ENCODE measurements at places on chromosomes 12 and 14.

DNA sequence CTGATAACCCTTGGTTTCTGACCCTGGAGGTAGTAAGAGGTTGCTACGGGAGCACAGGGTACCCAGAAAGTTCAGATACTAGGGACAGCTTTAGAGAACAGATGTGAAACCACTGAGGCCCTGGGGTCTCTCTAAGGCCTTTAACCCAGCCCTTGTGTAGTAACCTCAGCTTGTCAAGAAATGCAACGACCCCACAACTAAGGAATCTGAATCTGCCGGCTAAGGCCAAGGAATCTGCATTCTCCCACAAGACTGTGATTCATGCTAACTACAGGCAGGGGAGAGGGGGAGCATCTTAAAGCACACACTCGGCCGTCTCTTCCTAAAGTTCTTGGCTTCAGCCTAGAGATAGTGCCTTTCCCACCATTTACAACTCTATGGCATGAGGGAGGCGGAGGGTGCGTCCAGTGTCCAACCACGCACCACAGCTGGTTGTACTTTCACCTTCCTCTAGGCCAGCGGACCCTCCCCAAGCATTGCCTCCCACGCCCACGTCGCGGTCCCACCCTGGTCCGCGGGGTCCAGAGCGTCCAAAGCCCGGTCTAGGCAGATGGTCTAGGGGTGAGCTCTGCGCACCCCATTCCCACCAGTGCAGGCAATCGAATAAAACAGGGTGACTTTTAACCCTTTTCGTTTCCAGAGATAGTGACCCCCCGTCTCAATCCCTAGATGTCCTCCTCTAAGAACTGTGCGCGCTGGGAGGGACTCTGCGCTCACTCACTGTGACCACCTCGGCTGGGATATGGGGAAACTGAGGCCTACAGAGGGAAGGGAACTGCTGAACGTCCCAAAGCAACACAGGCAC, 735 bp upstream of the VASH1 start:
- no peak for DNase-seq

- no peak for DNase-seq
Measured at GRCh38 chr12:4331221-4331620, 10.2 kb downstream of the TIGAR start.

GRCh38 chr14:96100161-96101064, 61.3 kb downstream of the C14orf132 start:
- peak; percentile 82 for DNase-seq

GRCh38 chr14:85263916-85264675, 265.8 kb upstream of the FLRT2 start:
- DNase-seq, result no peak

DNA sequence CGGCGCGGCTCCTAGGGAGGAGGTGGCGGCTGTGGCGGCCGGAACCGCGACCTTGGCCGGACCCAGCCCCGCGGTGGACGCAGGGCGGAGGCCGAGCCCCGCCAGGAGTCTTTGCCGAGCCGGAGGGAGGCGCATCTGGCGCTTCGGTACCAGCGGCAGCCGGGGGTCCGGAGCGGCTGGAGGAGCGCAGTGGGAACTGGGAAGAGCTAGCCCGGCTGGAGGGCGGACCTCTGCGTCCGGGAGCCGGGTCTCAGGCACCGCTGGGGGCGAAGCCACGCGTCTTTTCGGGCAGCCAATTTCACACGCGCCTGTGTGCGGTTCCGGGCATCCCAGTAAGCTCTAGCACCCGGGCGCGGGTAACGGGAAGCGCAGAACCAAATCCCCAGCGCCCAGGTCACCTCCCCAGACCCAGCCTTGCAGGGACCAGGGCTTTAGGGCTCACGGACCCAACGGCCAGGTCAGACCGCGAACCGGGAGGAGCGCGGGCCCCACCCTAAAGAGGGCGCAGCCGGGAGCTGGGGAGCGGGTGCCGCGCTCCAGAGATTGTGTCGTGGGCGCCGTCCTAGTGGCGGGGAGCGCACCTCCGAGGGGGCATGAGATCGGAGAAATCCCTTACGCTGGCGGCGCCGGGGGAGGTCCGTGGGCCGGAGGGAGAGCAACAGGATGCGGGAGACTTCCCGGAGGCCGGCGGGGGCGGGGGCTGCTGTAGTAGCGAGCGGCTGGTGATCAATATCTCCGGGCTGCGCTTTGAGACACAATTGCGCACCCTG, 89.4 kb downstream of the GALNT8 start:
- DNase-seq, result no peak

- DNase-seq, result no peak
Measured at GRCh38 chr14:54867011-54867410, 35.6 kb downstream of the GCH1 start.

- DNase-seq, result no peak
Measured at GRCh38 chr12:119649202-119649808, 18.6 kb upstream of the PRKAB1 start.

GRCh38 chr12:107402041-107403022, 283.3 kb upstream of the PWP1 start:
- peak; percentile 76 for DNase-seq

DNA sequence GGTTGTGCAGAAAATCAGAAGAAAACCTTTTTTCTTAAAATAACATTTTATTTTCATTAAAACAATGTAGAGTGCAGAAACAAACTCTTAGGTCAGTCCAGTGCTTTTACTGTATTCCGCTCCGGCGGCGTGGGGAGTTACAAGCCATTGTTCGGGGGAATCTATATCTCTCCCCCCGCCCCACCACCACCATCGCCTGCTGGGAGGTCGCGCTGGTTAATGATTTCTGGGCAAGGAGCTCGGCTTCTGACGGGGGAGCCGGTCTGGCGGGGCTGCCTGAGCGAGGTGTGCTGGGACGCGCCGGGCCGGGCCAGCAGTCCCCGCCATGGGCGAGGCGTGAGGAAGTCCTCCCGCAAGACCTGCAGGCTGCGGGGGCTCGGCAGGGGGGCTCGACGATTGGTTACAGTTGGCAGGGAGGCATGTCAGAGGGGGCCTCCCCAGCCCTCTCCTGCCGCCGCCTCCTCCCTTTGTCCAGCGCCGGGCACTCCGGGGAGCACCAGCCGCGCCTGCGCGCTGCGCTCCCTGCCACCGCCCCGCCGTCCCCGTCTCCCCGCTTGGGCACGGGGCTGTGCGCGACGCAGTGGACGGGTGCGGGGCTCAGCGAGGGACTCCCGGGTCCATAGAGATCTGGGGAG, 1.0 kb upstream of the DUSP6 start:
- peak; percentile 86 for DNase-seq

GRCh38 chr12:124493809-124494750, 73.3 kb downstream of the NCOR2 start:
- DNase-seq, result no peak

- no peak for DNase-seq
Measured at GRCh38 chr12:9221483-9221882, 13.3 kb upstream of the PZP start.

DNA sequence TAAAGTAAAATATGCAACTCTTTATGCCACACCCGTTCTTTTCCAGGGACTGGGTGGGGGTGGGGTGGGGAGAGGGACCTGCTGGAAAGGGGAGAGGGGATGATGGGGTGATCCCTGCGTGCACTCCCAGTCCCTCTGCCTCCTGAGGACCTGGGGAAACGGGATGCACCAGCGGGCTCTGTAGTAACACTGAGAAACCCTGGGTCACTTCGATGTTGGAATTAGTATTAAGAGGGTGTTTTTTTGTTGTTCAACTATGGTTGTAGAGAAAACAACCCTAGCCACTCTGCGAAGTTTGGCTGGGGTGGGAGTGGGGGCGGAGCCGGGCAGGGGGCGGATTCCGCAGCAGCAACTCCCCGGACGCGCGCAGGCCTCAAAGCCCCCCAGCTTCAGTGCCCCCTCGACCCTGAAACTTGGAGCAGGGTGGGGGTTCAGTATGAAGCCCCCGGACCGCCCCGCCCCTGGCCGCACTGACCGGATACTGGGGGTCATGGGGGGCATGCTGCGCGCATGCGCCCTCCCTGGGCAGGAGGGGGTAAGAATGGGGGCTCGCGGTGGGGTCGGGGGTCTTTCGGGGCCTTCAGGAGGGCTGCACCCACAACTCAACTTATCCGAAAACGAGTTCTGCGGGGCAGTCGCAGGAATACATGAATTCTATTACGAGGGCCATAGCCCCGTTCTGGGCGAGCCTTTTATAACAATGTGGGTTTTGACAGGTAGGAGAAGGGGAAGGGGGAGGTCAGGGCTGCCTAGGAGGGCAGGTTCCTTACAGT, 1.3 kb upstream of the ARHGEF25 start:
- no peak for DNase-seq

DNA sequence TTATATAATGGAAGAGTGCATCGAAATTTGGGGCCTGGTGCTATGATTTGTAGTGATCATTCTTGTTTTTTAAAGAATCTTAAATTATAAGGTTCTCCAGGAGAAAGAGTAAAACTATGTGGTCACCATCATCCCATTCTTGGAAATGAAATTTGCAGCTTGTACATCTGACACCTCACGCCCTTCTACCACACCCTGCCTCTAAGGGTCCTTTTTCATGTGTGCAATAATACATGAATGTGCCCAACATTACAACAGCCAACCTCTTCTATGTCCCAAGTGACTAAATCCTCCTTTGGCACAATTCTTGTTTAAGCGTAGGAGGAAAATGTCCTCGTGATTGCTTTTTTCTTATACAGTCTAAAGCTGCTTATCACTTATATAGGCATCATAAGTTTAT, 636.5 kb upstream of the NOVA1 start:
- DNase-seq, result no peak

DNA sequence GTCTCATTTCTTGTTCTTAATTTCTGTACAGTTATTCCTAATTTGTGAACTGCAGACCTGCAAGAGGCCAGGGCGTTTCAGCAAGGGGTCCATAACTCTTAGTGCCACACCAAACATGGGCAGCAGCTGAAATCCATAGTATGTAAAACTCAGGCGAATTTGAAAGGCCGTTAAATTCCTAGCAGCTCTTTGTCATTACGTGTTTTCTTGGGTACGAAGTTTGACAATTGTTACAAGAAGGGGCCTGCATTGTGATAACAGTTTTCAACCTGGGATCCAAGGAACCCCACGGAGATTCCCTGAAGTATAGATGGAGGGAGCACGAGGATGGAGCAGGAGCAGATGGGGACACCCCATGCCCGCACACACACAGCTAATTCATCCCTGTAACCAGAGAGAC, 288.0 kb downstream of the ZFP36L1 start:
- no peak for DNase-seq

- peak; percentile 3 for DNase-seq
Measured at GRCh38 chr12:20832911-20833310, 22.4 kb downstream of the SLCO1B3 start.

DNA sequence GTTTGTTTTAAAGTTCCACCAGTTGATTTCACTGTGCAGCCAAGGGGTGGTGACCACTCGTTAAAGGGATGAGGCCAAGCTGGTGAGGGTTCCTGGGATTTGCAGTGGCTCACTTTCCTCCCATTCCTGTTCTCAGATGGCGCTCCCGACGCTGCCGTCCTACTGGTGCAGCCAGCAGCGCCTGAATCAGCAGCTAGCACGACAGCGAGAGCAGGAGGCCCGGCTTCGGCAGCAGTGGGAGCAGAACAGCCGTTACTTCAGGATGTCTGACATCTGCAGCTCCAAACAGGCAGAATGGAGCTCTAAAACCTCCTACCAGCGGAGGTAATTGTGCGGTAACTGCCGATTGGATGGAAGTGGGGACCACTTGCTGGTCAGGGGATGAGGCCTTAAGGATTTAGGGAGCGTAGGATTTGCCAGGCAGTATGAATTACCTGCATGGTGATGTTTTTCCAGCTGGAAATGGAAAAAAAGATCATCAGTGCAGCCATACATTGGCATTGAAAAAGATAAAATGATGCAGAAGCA, 2.9 kb downstream of the TCHP start:
- DNase-seq, result no peak

- DNase-seq, result no peak
Measured at GRCh38 chr12:14185427-14186192, 179.9 kb upstream of the ATF7IP start.

DNA sequence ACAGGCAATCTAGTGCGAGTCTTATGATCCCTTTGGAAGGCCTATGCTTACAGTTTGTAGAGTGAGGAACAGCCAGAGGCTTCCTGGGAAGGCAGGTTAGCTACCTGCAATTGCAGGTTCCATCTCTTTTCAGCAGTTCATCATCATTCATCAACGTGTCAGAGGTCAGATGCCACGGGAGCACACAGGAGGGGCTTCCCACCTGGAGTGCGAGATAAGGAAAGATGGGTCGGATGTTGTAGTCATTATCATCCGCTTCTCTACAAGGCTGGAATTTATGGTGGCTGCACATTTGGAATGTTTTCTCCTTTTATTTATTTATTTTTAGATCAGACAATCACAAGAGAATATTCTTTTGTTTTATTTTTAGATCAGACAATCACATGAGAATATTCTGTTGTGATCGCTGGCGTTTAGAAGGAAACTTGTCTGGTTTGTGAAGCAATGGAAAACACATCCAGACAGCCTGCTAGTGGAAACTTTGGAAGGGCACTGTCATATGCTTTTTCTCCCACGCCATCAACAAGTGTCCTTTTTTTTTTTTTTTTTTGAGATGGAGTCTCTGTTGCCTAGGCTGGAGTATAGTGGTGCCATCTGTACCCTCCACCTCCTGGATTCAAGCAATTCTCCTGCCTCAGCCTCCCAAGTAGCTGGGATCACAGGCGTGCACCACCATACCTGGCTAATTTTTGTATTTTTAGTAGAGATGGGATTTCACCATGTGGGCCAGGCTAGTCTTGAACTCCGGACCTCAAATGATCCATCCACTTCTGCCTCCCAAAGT, 1.9 kb upstream of the BICD1 start:
- no peak for DNase-seq

GRCh38 chr14:75047506-75047905, 3.8 kb downstream of the MLH3 start:
- no peak for DNase-seq

GRCh38 chr12:71447691-71448132, 8.1 kb downstream of the LGR5 start:
- DNase-seq, result no peak

DNA sequence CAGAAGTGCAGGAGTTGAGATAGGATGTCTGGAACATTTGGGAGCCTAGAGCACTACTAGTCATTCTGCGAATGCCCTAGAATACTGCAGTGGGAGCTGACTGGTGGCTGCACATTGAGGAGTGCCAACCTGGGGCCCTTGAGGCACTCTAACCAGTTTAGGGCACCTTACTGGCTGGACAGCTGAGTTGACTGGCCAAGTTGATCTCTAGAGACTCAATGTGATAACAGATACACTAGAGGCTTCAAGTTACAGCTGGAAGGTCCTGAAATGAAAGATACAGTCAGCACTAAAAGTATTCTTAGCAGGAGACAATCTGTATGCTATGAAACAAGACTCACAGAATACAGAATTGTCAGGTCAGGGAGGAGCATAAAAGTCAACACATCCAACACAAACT, 8.0 kb downstream of the SLC8A3 start:
- no peak for DNase-seq

DNA sequence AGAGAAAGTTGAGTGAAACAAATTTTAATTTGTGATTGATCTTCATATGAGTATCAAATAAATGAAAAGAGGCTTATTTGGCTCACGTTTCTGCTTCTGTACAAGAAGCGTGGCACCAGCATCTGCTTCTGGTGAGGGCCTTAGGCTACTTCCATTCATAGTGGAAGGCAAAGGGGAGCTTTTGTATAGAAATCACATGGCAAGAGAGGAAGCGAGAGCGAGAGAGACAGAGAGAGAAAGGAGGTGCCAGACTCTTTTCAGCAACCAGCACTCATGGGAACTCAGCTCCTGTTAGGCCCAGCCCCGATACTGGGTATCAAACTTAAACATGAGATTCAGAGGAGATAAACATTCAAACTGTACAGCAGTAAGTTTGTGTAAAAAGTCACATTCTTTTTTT, 121.4 kb downstream of the SYNE2 start:
- no peak for DNase-seq

- peak; percentile 53 for DNase-seq
Measured at GRCh38 chr12:25958428-25959070, at the start of gene RASSF8. RASSF8 (plus strand) TSS chr12:25958682; CDS start chr12:26055344, 96,662 bp downstream.

GRCh38 chr12:2548081-2548480, 246.7 kb upstream of the FKBP4 start:
- no peak for DNase-seq
